Activated naive CD4-positive, alpha-beta T cell treated with anti-CD3 and anti-CD28 coated beads for 36 hours (primary cell): ENCODE measurements at places on chromosomes 3 and 15.

- no peak overlapping the region for H3K27ac ChIP-seq
- no peak for DNase-seq
- peaks cover 2% of the 10 kb centered on the region for H3K36me3 ChIP-seq
- H3K4me1 ChIP-seq: no peaks in the 10 kb centered on the region
These were observed 41.9 kb downstream of the MEX3B start for GRCh38 chr15:82003916-82004315.

GRCh38 chr3:179015551-179016020 is 56.0 kb downstream of the ZMAT3 start:
- H3K4me3 ChIP-seq: no peak overlapping the region
- peak; percentile 81 for DNase-seq
- H3K36me3 ChIP-seq: no peaks in the 10 kb centered on the region
- H3K27ac ChIP-seq: no peak overlapping the region

DNA sequence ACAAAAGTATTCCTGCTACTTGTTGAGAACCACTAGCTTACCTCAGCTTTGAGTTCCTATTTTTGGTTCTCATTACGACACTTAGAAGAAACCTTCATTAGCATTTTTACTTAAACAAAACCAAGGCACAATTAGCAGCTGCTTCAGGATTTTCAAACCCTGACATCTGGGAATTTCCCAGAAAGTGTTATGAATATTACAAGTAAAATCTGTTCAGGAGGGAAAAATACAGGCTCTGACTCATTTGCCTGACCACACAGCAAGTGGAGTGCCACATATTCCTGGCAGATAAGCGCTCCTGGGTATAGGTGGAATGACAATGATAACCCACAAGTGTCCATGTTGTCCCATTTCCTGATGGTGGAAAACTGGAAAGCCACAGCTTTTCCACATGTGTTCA is 10.3 kb upstream of the RFTN1 start:
- H3K36me3 ChIP-seq: peaks cover 23% of the 10 kb centered on the region
- no peaks in the 10 kb centered on the region for H3K27me3 ChIP-seq
- H3K27ac ChIP-seq: peak overlapping the region; percentile 87
- peaks cover 55% of the 10 kb centered on the region for H3K4me1 ChIP-seq

- peak; percentile 12 for DNase-seq
- H3K27ac ChIP-seq: no peak overlapping the region
- H3K36me3 ChIP-seq: no peaks in the 10 kb centered on the region
- peaks cover 13% of the 10 kb centered on the region for H3K27me3 ChIP-seq
- H3K4me1 ChIP-seq: peaks cover 7% of the 10 kb centered on the region
These were observed 81.1 kb upstream of the VGLL4 start for GRCh38 chr3:11724615-11725339.

DNA sequence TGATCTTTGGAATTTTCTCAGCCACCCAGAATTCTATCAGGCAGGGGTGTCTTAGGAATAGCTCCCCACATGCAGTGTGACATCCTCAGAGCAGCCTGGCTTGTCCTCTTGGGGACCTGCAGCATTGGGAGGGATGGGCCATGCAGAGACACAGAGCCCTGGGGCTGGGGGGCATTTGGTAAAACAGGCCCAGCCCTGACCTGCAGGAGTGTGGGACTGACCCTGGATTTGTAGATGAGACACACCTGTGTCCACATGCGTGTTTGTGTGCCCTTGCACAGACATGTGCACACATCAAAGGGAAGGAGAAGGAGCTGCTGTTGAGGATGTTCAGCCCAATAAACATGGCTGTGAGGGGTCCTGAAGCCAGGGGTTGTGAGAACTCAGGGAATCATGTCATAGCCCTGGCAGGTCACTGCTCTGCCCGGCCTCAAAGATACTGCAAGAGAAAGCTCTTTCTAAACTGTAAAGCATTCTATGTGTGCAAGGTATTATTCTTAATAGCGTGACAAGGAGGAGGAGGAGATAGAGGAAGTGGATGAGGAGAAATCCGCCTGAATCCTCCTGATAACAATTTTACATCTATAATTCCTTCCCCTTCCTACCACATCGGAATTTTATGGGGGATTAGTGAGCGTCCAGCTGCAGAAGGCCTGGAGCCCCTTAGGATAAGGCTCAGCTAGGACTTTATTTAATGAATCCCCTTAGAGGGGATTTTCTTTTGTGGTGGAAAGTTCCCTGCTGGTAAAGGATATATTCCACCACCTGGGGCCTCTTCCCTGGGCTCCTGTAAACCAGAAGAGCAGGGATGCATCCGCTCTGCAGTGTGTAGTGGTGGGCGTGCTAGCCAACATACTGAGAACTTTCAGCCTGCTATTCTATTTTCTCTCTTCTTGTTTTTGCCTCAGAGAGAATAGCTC is 245.5 kb downstream of the EPHB1 start:
- peaks cover 3% of the 10 kb centered on the region for H3K27me3 ChIP-seq
- no peak overlapping the region for H3K27ac ChIP-seq
- H3K4me1 ChIP-seq: no peaks in the 10 kb centered on the region
- no peaks in the 10 kb centered on the region for H3K36me3 ChIP-seq
- DNase-seq: no peak

DNA sequence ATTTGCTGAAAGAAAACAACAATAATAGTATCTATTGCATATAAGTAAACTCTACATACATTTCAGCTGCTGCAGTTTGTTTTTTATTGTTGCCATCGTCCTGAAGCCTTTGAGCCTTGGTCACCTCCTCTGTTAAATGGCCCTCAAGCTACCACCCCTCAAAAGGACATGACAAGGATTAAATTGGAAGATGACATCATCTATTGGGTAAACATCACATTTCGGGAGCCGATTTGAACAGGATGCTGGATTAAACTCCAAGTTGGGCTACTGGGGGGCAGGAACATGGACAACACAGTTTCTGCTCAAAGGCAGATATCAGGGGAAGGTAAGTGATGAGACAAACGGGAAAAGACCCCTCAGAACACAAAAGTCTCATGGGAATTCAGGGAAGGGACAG is 92.3 kb upstream of the ATP2B2 start:
- peaks cover 29% of the 10 kb centered on the region for H3K27me3 ChIP-seq
- H3K4me1 ChIP-seq: peaks cover 12% of the 10 kb centered on the region
- DNase-seq: no peak
- H3K4me3 ChIP-seq: no peak overlapping the region

DNA sequence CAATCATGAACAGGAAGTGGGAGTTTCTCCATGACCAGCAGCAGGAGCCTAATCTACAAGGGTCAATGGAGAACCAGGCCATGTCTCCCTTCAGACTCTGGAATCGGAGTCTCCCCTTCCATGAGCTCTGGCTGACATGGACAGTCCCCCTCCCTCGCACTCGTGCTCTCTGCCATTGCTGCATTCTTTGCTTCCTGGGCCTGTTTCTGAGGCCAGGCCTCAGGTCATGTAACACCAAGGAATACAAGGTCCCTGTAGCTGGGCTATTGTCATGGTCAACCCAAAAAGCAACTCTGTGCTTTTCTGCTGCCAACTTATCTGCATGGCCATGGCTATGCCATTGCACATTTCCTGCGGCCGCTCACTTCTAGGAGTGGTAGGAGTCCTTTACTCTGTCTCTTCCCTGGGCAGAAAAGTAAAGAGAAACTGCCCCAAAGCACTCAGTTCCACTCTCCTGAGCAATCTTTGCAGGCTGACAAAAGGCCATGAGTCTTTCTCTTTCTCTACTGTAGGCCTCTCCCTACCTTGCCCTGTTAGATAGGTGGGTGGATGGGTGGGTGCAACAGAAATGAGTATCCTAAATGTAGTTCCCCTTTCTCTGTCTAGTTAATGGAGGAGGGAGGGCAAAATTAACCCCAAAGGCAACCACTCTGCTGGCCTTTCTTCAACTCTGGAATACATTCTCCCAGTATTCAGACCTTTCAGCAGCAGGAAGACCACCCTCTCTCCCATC is 40.8 kb upstream of the PROK2 start:
- no peaks in the 10 kb centered on the region for H3K4me1 ChIP-seq
- H3K27ac ChIP-seq: no peak overlapping the region
- no peak overlapping the region for H3K4me3 ChIP-seq
- H3K36me3 ChIP-seq: no peaks in the 10 kb centered on the region

- no peak overlapping the region for H3K4me3 ChIP-seq
- no peaks in the 10 kb centered on the region for H3K27me3 ChIP-seq
- H3K27ac ChIP-seq: no peak overlapping the region
- no peaks in the 10 kb centered on the region for H3K4me1 ChIP-seq
These were observed 86.4 kb downstream of the PCCB start for GRCh38 chr3:136336329-136337100.

DNA sequence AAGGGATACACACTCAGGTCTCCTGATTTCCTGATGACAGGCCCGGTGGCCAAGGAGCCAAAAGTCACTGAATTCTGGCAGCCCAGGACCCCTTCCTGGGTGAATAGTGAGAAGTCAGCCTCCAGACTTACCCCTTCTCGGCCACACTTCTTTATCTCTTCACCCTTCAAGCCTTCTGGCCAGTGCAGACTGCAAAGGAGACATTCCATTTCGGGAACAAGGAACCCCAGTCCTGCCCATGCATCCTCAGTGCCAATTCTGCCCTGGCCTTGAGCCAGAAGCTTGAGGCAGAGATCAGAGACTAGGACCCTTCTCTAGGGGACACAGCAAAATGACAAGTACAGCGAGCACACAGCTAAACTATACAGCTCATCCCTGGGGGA is 28.8 kb downstream of the GRAMD2A start:
- no peaks in the 10 kb centered on the region for H3K36me3 ChIP-seq
- no peak overlapping the region for H3K4me3 ChIP-seq
- no peak overlapping the region for H3K27ac ChIP-seq
- DNase-seq: no peak
- no peaks in the 10 kb centered on the region for H3K27me3 ChIP-seq

- H3K36me3 ChIP-seq: no peaks in the 10 kb centered on the region
- DNase-seq: no peak
- no peaks in the 10 kb centered on the region for H3K27me3 ChIP-seq
- H3K4me1 ChIP-seq: no peaks in the 10 kb centered on the region
- H3K4me3 ChIP-seq: no peak overlapping the region
These were observed 258.2 kb downstream of the SOX2 start for GRCh38 chr3:181969925-181970324.

- peaks cover 15% of the 10 kb centered on the region for H3K4me1 ChIP-seq
- DNase-seq: no peak
- H3K4me3 ChIP-seq: no peak overlapping the region
- no peak overlapping the region for H3K27ac ChIP-seq
These were observed 357.7 kb downstream of the TIGIT start for GRCh38 chr3:114651555-114651954.

DNA sequence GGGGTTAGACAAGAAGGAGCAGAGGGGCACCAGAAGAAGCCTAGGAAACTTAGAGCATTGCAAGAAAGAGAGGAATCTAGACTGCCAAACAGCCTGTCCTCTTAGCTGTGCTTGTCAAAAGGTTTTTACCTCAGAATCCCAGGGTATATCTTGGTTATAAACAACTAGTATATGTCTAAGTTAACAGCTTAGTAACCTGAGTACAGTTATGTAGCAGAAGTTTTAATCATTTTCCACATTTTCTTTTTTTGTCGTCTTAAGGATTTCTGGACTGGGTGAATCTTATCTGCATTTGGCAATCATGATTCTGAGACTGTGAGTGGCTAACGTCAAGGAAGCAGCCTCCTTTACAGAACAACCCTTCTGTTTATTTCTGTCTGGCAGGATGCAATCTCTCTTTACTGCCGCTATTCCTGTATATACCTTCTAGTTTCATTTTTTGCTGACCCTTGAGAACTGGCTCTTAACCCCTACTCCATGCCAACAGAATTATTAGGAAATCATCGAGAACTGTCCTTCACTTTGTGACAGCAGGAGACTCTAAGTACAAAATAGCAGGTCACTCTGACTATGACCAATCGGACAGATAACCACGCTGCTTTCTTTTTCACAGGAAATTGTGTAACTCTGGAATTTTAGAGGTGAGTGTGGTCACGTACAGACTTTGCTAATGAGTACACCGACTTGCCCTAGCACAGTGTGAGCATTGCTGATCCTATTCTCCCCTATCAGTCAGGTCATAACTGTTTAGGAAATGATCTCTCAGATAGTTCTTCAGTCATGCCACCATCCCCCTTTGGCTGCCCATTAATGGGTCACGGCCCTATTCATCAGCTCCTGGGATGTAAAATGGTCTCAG is 3.3 kb upstream of the CP start:
- peak overlapping the region; percentile 62 for H3K4me3 ChIP-seq
- H3K36me3 ChIP-seq: no peaks in the 10 kb centered on the region
- H3K27me3 ChIP-seq: no peaks in the 10 kb centered on the region
- peak overlapping the region; percentile 17 for H3K27ac ChIP-seq
- DNase-seq: peak; percentile 46
- peaks cover 21% of the 10 kb centered on the region for H3K4me1 ChIP-seq

GRCh38 chr3:13025778-13026518 is 47.3 kb downstream of the IQSEC1 start:
- H3K27ac ChIP-seq: no peak overlapping the region
- H3K4me1 ChIP-seq: no peaks in the 10 kb centered on the region
- no peak for DNase-seq
- H3K4me3 ChIP-seq: no peak overlapping the region

DNA sequence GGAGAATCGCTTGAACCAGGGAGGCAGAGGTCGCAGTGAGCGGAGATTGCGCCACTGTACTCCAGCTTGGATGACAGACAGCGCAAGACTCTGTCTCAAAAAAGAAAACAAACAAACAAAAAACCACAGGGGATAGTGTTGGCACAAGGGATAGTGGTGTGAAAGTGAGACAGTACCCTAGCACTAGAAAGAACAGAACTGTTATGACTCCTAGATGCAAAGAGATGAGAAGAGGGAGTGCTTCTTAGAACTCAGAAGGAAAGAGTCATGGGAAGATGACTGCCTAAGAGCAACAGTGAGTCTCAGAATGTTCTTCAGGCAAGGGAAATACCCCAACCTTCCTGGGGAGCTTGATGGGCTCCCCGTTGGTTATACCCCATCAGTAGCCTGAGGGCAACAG is 17.8 kb upstream of the ZNF770 start:
- H3K4me1 ChIP-seq: no peaks in the 10 kb centered on the region
- no peak overlapping the region for H3K27ac ChIP-seq
- DNase-seq: no peak
- no peaks in the 10 kb centered on the region for H3K27me3 ChIP-seq
- no peaks in the 10 kb centered on the region for H3K36me3 ChIP-seq
- H3K4me3 ChIP-seq: no peak overlapping the region

DNA sequence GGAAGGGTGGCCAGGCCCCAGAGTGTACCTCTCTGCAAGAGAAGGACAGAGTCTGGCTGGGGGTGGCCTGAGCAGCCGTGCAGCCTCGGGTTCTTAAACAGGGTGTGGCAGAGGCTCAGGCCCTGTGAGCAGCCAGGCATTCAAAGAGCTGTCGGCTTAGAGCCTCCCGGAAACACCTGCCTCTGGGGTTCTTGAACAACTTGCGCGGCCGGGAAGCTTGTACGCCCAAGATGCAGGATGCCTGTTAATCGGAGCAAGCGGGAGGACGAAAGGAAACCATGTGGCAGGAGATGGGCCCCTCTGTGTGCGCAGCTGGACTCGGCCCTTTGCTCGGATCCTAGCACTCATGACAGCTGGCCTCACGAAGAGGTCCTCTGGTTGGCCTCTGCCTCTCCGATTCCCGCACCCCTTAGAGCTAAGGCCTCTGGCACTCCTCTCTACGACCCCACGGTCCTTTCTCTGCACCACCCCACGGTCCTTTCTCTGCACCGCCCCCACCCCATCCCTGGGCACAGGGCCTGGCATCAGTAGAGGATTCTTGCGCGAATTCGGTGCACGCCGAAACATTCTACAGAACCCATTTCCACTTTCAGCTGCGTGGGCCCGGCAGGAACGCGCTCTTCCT is 23.9 kb upstream of the TXNRD3 start:
- peaks cover 3% of the 10 kb centered on the region for H3K4me1 ChIP-seq
- H3K36me3 ChIP-seq: no peaks in the 10 kb centered on the region
- no peak overlapping the region for H3K27ac ChIP-seq
- H3K27me3 ChIP-seq: peaks cover 5% of the 10 kb centered on the region
- peak overlapping the region; percentile 5 for H3K4me3 ChIP-seq
